ENCODE measurements at places on chromosomes 4 and X.

DNA sequence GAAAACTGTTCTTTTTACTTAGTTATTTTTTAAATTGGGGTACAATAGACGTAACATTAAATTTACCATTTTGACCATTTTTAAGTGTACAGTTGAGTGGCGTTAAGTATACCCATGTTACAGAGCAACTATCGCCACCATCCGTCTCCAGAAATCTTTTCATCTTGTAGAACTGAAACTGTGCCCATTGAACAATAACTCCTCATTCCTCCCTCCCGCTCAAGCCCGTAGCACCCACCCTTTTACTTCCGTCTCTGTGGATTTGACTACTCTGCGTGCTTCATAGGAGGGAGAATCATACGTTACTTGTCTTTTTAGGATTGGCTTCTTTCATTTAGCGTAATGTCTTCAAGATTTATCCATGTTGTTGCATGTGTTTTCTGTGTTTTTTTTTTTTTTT, 55.3 kb downstream of the TMEM131L start:
- no peak for DNase-seq

DNA sequence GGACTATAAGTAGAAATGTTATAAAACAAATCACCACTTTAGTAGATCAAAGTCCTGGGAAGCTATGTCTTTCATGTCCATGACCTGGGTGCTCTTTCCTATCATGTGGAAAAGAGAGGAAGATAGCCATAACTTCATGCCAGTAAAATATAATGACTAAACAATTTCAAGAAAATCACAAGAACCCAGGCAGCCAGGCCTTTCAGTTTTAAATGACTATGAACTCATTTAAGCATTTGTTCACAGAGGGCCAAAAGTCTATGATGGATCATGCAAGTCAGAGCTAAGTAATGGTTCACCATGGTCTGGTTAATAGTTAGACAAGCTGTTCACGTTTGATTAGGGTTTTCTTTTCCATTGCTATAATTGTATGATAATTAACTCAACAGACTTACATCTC, 155.8 kb downstream of the PPARGC1A start:
- DNase-seq: no peak

- no peak for DNase-seq
These were observed 8.9 kb upstream of the NAP1L5 start for GRCh38 chr4:88706574-88706973.

DNA sequence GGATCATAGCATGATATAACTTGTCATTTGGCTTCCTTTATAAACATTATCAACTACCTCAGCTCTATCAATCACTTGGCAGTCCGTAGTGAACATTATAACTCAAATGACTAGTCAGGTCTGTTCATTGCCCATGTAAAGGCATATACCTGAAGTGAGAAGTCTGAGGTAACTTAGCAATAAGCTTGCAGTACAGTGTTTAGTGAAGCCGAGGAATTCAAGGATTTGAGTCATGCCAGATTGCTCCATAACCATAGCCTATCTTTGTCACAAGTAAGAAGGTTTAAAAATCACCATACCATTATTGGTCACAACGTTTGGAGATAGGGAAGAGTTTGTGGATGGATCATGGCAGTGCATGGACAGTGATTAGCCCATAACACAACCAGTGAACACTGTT, 41.6 kb downstream of the AR start:
- DNase-seq: no peak

DNA sequence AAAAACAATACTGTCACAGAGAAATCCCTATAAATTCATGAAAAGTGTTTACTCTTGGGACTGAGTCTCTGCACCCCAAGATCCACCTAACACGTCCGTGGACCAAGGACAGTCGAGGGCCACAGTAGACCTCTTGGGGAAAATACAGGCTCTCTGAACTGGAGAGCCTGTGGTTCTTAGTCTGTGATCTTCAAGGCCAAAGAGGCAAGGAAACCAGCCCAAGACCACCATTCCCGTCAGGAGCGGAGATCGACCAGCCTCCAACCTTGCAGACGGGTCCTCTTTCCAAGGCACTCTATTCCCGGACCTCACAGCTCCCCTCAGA, 1.6 kb upstream of the APBB2 start:
- DNase-seq: no peak

GRCh38 chr4:48431401-48431800, 51.7 kb upstream of the SLC10A4 start:
- DNase-seq: no peak

All from suppressor macrophage (primary cell).